ENCODE measurements at places on chromosomes 2 and 18.

GRCh38 chr2:112725545-112726457, 5.0 kb downstream of the NT5DC4 start:
- no peak overlapping the region for H3K4me3 ChIP-seq
- no peak overlapping the region for H3K27ac ChIP-seq
- no peaks in the 10 kb centered on the region for H3K36me3 ChIP-seq
- no peaks in the 10 kb centered on the region for H3K4me1 ChIP-seq
- H3K27me3 ChIP-seq, result no peaks in the 10 kb centered on the region

DNA sequence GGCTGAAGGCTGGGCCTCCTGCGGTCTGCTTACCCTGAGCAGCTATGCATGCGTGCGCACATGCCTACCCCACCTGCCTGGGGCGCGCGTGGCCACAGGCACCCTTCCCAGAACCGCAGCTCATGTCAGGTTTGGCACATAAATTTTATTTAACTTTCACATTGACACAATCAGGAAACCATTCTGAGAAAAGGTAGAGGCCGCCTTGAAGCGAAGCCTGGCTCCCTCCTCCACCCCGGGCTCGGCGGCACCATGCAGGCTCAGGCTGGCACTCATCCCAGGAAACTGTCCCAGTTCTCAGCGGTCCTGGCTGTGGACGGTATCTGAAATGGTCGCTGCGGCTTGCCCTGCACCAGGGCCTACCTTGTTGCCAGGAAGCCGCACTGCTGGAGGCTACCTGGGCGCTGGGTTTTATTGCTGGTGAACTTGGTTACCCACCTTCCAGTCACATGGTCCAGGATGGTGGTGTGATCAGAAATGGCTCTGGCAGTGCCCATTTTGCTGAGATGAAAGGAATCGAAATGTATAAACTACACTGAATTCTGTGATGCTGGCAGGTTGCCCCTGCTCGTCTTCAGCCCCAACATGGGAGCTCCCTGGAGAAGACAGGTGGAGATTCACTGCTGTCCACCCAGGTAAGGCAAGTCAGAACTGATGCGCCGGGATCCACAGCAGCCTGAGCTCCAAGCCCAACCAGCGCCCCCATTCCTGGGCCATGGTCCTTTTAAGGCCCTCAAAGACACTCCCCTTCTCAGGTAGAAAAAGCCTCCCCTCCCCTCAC, 25.5 kb downstream of the CHST10 start:
- no peak for DNase-seq
- no peak overlapping the region for H3K27ac ChIP-seq
- no peaks in the 10 kb centered on the region for H3K4me1 ChIP-seq
- H3K27me3 ChIP-seq, result no peaks in the 10 kb centered on the region
- H3K36me3 ChIP-seq, result no peaks in the 10 kb centered on the region
- H3K4me3 ChIP-seq, result no peak overlapping the region

DNA sequence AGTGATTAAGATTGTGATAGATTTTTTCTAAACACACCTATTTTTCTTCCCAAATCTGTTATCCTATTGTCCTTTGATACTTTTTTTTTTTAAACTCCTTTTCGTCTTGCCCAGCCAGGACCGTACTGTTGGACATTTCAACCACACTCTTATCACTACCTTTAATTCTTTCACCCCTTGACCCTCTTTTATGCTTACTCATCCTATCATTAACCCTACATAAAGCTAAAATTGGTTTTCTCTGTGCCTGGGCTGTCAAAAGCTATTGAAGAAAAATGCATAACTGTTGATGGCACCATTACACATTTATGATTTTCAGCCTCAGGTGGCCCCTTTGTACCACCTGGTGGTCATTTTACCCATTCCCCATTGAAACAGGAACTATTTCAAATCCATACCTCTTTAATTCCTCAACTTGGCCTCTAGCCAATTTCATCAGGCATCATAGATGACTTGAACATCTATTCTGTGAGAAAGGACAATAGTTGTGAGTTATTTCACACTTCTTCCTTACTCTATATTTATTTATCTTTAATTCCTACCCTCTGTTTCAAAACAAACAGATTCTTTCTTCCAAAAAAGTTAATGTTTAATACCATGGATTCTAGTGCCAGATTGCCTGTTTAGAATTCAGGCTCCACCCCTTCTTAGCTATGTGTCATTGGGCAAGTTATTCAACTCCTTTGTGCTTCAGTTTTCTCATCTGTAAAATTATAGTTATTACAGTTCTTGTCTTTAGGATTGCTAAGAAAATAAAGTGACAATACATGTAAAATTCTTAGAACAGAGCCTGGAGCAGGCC, 258.6 kb downstream of the CAMKMT start:
- no peaks in the 10 kb centered on the region for H3K27me3 ChIP-seq
- DNase-seq, result no peak
- no peak overlapping the region for H3K27ac ChIP-seq
- no peaks in the 10 kb centered on the region for H3K36me3 ChIP-seq
- no peaks in the 10 kb centered on the region for H3K4me1 ChIP-seq
- no peak overlapping the region for H3K4me3 ChIP-seq

DNA sequence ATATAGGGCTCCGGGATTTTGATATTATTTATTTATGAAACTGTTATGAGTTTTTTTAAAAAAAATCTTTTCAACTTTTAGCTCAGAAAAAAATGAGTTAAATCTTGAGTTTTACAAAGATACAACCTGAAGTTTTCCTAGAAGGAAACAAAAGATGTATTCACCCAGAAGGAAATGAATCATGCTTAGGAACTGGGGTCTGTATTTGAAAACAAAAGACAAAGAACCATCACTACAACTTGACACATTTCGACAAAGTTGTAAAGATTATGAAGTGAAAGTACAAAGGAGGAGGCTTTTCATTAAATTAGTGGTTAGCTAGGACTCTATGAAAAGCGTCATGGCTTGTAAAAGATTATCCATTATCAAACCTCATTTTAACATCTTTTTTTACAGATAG, 143.3 kb downstream of the PDE1A start:
- H3K4me3 ChIP-seq, result no peak overlapping the region
- no peak overlapping the region for H3K27ac ChIP-seq
- H3K36me3 ChIP-seq, result no peaks in the 10 kb centered on the region
- H3K27me3 ChIP-seq, result no peaks in the 10 kb centered on the region
- H3K4me1 ChIP-seq, result no peaks in the 10 kb centered on the region

DNA sequence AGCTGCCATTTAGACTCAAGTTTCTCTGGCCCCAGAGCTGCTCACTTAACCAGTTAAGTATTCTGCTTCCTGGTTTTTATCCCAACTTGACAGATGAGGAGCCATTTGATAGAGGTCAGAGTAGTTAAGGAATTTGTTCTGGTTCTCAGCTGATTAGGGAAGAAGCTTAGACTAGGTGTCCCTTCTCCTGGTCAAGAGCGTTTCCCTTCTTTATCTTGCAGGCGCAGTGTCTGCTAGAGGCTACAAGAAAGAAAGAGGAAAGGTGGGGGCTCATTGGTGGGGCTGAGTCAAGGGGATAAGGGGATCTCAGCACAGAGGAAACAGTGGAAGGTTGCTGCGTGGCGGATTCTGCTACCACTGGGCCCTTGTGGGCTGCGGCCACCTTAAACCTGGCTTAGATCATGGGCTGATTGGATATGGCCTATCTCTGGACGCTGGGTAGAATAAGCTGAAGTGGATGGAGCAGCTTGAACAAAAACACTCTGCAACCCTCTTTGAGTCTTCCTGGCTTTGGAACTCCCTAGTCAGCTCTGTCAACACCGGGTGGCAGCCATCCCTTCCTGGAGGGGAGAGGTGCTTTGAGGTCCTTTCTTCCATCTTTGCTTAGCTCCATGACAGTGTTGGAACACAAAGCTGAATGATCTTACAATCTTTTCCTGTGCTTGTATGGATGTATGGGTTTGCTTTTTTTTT, 70.8 kb downstream of the QPCT start:
- H3K27ac ChIP-seq, result no peak overlapping the region
- no peaks in the 10 kb centered on the region for H3K36me3 ChIP-seq
- H3K4me1 ChIP-seq, result no peaks in the 10 kb centered on the region
- H3K27me3 ChIP-seq, result no peaks in the 10 kb centered on the region

DNA sequence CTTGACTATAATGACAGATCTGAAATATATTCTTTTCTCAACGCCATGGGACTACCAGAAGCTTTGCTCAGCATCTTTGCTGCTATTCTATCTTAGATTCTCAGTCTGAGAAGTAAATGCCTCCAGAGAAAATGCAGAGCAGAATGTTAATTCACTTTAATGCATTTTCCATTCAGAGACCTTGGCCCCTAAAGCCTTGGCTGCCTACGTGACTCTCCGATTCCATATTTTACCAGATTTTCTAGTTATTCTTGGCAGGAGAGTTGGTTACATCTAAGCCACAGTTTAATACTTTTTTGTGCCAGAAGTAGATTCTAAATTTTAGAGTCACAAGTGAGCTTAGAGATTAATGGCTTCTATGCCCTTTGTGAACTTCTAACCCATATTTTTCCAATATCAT, 837.1 kb upstream of the POU3F3 start:
- H3K27ac ChIP-seq, result no peak overlapping the region
- no peaks in the 10 kb centered on the region for H3K4me1 ChIP-seq
- H3K4me3 ChIP-seq, result no peak overlapping the region
- DNase-seq, result no peak
- H3K36me3 ChIP-seq, result no peaks in the 10 kb centered on the region
- no peaks in the 10 kb centered on the region for H3K27me3 ChIP-seq

GRCh38 chr2:24642351-24642750, 150.8 kb downstream of the PTRHD1 start:
- H3K4me3 ChIP-seq, result no peak overlapping the region
- no peak overlapping the region for H3K27ac ChIP-seq
- no peaks in the 10 kb centered on the region for H3K36me3 ChIP-seq
- H3K4me1 ChIP-seq, result no peaks in the 10 kb centered on the region
- no peaks in the 10 kb centered on the region for H3K27me3 ChIP-seq
- no peak for DNase-seq

DNA sequence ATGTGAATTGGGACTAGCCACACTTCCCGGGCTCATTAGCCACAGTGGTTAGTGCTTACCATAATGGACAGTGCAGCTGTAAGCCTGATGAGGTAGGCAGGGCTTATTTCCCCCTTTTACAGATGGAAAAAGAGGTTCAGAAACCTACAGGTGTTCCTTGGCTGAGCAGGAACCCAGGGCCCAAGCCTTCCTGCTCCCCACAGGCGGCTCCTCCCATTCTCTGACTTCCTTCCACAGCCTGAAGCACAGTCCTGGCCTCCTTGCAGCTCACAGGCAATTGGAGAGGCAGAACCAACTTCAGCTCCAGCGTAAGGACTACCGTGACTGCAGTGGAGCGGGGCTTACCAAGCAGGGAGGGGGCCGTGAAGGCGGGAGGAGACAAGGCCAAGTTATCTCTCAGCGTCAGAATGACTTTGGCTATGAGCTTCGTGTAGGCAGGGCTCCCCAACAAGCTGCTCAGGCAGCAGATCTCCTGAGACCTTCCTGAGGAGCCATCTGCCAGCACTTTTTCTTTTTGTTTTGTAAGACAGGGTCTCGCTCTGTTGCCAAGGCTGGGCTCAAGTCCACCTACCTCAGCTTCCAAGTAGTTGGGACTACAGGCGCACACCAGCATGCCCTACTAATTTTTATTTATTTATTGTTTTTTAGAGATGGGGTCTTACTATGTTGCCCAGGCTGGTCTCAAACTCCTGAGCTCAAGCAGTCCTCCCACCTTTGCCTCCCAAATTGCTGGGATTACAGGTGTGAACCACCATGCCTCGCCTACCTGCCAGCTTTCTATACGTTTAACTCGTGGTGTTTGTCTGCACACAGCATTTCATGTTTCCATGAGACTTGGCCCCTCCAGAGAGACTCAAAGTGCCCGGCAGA, 34.2 kb upstream of the NT5DC4 start:
- H3K4me1 ChIP-seq, result peaks cover 10% of the 10 kb centered on the region
- no peak overlapping the region for H3K27ac ChIP-seq
- H3K27me3 ChIP-seq, result no peaks in the 10 kb centered on the region

DNA sequence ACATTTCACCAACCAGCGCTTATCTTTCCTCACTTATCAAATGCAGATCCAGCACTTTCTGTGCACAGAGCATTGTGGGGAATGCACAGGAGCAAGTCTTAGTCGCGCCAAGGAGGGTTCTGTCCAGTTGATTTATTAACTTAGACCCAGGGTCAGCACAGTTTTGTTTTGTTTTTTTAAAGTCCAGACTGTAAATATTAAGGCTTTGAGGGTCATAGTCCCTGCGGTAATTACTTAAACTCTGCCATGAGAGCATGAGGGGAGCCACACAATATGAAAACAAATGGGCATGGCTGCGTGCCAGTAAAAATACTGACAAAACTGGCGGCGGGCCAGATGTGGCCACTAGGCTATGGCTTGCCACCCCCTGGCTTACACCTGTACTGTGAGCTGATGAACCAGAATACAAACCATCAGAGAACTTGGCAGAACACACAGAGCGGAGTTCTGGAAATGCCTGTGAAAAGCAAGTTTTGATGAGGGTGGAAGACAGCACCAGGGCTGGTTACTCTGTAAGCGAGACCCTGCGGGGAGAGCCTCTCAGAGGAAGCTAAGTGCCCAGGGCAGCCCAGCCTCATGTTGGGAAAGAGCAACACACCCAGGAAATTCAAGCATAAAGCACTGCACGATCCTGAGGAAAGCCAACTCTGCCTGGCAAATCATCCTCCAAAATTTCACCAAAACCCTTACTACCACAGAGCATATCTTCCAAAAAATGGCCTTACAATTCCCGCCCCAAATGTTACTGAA, 43.6 kb downstream of the L3MBTL4 start:
- H3K27ac ChIP-seq, result no peak overlapping the region
- DNase-seq, result no peak
- no peaks in the 10 kb centered on the region for H3K27me3 ChIP-seq
- H3K4me3 ChIP-seq, result no peak overlapping the region
- no peaks in the 10 kb centered on the region for H3K4me1 ChIP-seq
- H3K36me3 ChIP-seq, result no peaks in the 10 kb centered on the region

GRCh38 chr2:134910763-134911399, 7.7 kb upstream of the CCNT2 start:
- H3K27ac ChIP-seq, result no peak overlapping the region
- H3K36me3 ChIP-seq, result no peaks in the 10 kb centered on the region
- no peak for DNase-seq
- H3K4me3 ChIP-seq, result no peak overlapping the region
- H3K27me3 ChIP-seq, result no peaks in the 10 kb centered on the region

DNA sequence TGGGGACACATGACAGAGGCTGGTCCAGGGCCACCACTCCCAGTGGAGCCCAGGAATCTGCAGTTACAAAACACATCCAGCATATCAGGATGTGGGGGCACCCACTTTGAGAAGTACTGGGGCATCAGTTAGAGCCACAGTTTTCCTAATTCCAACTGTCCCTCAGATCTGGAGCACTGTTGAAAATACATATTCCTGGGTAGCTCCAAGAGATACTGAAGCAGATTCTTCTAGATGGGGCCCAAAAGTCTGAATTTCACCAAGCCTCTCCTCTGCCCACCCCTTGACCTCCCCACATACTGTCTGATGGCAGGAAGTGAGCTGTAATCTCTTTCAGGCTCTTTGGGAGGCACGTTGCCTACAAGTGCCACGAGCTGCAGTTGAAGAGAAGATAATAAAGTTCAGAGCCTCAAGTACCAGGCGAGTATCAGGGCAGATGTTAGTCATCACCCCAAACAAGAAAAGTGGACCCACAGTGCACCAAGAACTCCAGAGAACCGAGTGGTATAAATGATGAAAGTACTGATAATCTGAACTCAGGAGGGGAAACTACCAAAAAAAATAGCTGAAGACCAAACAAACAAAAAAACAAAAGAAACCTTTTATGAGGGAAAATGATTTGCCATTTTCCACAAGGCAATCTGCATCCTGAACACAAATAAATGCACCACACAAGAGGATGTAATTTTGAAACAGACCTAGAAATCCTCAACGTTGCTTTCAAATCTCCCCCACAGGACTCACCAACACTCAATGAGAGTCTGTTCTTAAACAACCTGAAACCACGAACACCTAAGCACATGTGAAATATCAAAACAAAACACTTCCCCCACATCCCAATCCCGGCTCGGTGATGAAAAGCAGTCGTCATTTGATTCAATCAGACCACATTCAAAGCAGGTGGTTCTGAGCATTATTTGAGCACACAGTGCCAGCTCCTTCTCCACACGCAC, 98.7 kb downstream of the TCF4 start:
- no peaks in the 10 kb centered on the region for H3K4me1 ChIP-seq
- no peak overlapping the region for H3K4me3 ChIP-seq
- no peaks in the 10 kb centered on the region for H3K27me3 ChIP-seq
